ENCODE measurements at places on chromosomes 3 and 15.

DNA sequence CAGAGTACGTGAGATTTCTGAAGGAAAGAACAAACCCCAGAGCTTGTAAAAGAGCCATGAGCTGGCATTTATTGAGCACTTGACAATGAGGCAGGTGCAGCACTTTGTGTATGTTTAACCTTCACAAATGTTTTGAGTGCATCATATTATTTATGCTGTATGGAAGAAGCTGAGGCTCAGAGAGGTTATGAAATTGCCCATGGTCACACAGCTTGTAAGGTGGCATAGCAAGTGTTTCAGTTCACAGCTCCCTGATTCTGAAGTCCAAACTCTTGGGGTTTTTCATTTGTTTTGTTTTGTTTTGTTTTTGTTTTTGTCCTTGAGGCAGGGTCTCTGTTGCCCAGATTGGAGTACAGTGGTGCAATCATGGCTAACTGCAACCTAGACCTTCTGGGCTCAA is 25.1 kb upstream of the ADAMTS7 start:
- DNase-seq: no peak

DNA sequence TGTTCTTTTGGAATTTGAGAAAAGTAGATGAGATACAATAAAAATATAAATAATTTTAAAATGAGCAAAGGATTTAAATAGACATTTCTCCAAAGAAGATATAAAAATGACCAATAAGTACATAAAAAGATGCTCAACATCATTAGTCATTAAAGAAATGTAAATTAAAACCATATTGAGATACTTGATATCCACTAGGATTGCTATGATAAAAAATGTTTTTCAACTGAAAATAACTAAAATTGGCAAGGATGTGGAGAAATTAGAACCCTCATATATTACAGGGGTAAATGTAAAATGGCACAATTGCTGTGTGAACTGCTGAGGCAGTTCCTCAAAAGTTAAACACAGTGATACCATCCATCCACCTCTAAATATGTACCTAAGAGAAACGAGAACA is 38.8 kb downstream of the LRRFIP2 start:
- no peak for DNase-seq

DNA sequence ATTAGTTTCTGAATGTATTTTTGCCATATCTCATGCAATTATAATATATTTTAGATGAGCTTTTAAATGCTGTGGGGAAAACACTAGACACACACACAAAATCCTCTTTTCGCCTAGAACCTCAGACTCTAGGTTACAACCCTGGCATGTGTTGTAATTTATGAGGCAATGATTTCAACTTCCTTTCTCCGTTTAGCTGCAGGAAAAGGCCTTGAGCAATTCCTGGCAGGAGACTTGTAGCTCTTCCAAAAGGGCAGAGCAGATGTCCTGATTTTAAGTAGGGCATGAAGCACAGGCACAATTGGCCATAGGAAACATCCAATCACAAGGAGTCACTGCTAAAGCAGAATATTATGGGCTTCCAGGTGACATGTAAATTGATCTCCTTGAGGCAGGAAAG is 82.0 kb downstream of the GPR156 start:
- DNase-seq: no peak

DNA sequence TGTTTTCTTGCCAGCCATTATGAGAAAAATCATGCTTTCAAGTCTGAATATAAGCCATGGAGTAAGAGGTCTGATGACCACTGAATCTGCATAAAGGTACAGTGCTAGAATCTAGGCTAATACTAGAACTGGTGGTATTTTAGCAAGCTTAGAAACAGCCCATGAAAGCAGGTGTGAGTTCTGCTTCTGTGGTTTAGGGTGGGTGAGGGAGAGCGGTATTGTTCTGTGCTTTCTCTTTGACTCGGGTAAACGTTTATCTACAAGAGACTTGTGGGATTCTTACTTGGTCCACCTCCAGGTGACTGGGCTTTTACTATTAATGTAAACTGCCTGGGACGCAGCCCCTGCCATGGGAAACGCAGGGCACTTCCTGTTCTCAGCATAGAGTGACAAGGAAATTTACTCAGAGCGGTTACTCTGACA is 55.2 kb downstream of the PGPEP1L start:
- DNase-seq: no peak

Measured in posterior cingulate gyrus (tissue), 11 donors.